ENCODE measurements at places on chromosomes 6 and 20.

GRCh38 chr20:11057624-11058023 lies 383.8 kb upstream of the JAG1 start:
- DNase-seq, result no peak

GRCh38 chr6:156780102-156780641 lies 3.0 kb downstream of the ARID1B start:
- DNase-seq, result peak; percentile 82

DNA sequence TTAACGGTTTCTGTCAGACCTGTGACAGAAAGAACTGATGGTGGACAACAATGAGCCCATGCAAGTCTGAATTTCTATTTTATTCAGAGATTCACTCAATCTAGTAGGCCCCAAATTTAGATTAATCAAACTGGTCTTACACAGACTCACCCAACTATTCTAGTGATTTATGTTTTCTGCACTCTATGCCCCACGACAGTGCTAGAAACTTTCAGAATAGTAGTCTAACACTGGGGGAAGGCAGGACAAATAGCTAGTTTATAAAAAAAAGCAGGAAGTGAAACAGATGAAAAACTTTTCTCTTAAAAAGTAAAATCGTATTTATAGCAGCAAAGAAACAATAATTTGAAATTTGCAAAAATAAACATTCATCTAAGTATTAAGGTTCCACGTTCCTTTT lies 5.0 kb downstream of the TCP11 start:
- DNase-seq, result no peak

- DNase-seq, result no peak
Measured at GRCh38 chr6:130825772-130826441, 1.3 kb upstream of the SMLR1 start.

DNA sequence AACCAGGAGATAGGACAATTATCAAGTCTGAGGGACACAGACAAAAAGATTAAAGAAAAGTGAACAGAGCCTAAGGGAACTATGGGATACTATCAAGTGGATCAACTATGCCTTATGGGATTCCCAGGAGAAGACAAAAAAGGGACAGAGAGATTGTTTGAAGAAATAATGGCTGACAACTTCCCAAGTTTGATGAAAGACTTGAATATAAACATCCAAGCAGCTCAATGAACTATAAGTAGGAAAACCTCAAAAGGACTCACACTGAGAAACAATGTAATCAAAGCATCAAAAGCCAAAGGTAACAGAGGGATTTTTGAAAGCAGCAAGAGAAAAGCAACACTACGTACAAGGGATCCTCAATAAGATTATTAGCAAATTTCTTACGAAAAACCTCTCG lies 11.0 kb downstream of the ZNF133 start:
- no peak for DNase-seq

- peak; percentile 39 for DNase-seq
Measured at GRCh38 chr20:37856932-37857660, 45.8 kb upstream of the VSTM2L start.

DNA sequence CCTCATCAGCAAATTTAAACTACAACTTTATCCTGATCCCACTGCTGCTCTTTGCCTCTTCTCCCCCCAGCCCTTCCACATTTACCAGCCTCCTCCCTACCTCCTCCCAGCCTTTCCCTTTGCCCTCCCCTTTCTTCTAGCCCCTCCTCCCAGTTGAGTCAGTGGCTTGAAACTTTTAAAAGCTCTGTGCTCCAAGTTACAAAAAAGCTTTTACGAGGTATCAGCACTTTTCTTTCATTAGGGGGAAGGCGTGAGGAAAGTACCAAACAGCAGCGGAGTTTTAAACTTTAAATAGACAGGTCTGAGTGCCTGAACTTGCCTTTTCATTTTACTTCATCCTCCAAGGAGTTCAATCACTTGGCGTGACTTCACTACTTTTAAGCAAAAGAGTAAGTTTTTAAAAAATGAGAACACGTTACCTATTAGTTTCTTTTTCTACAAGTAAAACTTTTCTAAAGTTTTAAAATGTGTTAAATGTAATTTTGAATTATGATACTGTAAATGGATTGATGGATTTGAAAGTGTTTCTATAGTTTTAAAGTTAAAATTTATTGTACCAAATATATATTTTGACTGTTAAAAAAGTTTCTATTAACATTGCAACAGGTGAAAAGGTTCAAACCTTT lies at the start of gene GJA1:
TSS of gene GJA1 (plus strand) at position 203 of the 626 bp plus-strand sequence. CDS start 11,202 bp downstream, outside the sequence.
- peak; percentile 80 for DNase-seq

GRCh38 chr6:20202324-20202658 lies 10.0 kb downstream of the MBOAT1 start:
- DNase-seq, result no peak

- peak; percentile 42 for DNase-seq
Measured at GRCh38 chr6:15132854-15133670, 112.8 kb upstream of the JARID2 start.

DNA sequence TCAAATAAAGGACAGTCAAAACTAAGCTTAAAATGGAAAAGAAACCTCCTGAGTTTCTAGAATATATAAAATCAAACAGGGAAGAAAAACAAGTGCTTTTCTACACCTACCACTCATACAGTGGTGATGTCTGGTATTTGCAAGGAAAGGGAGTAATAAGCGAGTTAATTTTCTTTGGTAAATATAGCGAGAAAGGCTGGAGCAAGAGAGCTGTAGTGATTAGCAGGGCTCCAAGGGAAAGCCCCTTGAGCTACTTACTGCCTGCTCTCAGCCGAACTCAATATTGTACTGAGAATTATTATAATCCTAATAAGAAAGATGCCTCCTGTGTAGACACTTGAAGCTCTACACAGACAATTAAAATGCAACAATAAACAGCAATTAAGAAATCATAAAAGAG lies 296.3 kb downstream of the LAMA2 start:
- DNase-seq, result no peak

GRCh38 chr20:15395457-15395856 lies 1058.0 kb upstream of the FLRT3 start:
- DNase-seq, result no peak

GRCh38 chr6:143139239-143139784 lies 78.6 kb downstream of the AIG1 start:
- no peak for DNase-seq

- DNase-seq, result no peak
Measured at GRCh38 chr6:109028439-109028838, 66.2 kb downstream of the SESN1 start.

DNA sequence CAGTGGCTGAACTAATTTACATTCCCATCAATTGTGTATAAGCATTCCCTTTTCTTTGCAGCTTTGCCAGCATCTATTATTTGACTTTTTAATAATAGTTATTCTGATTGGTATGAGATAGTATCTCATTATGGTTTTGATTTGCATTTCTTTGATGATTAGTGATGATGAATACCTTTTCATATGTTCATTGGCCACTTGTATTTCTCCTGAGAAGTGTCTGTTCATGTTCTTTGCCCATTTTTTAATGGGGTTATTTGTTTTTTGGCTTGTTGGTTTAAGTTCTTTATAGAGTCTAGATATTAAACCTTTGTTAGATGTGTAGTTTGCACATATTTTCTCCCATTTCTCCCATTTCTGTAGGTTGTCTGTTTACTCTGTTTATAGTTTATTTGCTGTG lies 16.6 kb downstream of the CENPW start:
- no peak for DNase-seq

DNA sequence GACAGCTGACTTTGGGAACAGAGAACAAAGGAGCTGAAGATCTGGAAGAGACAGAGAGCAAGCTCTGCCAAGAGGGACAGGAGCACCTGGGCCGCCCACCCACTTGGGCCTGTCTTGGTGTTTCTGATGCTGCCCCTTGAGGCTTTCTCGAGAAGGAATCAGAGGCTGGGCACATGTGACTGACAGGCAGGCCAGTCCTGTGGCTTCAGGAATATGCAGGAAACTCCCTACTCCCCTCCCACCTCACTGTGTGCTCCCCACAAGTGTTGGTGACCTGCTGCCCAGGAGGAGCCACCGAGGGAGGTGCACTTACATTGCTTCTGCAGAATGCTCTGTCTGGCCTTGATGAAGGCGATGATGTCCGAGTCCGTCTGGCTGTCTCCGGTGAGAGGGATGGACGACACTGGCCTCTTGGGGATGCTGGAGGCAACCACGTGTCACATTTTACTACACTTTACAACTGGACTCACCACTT lies 20.9 kb upstream of the KCNK16 start:
- no peak for DNase-seq

DNA sequence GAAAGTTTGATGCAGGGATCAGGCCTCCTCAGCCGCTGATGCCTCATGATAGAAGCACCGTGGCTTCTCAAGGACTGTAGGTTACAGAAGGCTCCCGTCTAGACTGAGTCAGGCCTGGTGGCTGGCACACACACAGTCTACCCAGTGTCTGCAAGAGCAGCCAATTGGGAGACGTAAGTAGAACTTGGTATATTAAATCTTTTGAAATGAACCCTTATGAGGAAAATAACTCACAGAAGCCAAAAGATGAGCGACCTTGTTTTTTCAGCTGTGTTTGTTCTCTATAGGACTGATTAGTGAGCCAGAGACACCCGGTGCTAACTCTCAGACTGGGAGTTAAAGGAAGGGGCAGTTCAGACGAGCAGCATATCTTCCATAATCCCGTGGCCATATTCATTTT lies 5.9 kb upstream of the PDE10A start:
- DNase-seq, result no peak

GRCh38 chr6:162814426-162814973 lies 86.7 kb downstream of the PACRG start:
- no peak for DNase-seq

- DNase-seq, result no peak
Measured at GRCh38 chr20:45206725-45207124, at the start of gene SEMG1. Gene SEMG1, plus strand, starts transcription at chr20:45207033. Its CDS starts 21 bp downstream, at chr20:45207054.

- DNase-seq, result no peak
Measured at GRCh38 chr20:38804221-38804620, 1.3 kb upstream of the PPP1R16B start.

GRCh38 chr6:20160541-20161283 lies 51.6 kb downstream of the MBOAT1 start:
- DNase-seq, result no peak

- no peak for DNase-seq
Measured at GRCh38 chr20:36167902-36168503, 13.5 kb downstream of the EPB41L1 start.

DNA sequence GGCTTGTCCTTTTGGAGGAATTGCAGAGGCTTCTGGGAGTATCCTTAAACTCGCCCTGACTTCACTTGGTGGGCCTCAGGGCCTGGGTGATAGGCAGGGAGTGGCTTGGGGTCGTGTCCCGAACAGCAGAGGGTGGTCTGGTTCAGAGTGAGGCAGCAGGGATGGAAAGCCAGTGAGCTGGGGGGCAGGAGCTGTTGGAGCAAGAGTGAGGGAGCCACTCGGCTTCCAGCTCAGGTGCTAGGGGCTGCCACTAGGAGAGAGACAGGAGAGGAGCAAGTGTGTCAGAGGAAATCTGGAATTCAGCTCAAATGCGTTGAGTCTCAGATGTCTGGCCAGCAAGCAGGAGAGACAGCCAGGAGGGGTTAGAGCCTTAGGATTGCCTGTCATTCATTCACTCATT lies 85.8 kb downstream of the DLGAP4 start:
- no peak for DNase-seq

DNA sequence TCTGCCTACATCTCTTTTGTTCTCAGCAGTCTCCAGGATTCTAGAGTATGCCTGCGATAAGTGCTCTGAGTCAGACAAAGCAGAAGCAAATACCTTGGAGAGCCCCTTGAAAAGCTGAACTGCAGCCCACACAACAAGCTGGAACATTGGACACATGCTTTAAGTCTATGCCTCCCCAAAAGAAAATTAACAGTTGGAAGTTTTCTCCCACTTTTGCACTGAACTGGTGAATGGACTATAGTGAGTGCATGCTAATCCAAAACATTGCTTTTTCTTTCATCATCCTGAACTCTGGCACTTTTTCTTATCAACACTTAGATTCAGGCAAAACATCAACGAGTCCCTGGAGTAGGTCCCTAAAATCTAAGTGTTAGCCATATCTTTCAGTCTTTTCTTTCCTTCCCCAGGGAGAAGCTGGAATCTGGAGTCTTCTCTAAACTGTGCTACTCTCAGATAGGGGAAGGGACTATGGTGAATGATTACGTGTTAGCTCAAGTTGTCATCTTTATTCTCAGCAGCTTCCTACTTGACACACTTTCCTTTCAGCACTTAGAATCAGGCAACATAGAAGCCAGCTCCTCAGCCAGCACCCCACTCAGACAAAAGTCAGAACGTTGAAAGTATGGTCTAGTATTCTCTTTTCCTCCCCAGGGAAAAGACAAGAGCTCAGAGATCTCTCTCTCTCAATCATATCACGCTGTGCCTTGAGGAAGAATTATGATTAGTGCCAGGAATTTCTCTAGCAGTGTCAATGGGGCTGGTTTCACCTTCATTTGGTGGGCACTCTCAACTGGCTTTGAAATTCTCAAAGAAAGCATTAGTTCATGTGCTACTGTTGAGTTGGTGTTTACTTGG lies 811.0 kb upstream of the GJE1 start:
- no peak for DNase-seq

GRCh38 chr6:80550748-80551147 lies 444.3 kb downstream of the BCKDHB start:
- no peak for DNase-seq

- peak; percentile 9 for DNase-seq
Measured at GRCh38 chr20:34328928-34329677, 25.9 kb upstream of the AHCY start.

GRCh38 chr20:38805502-38805957 lies at the start of gene PPP1R16B:
Gene PPP1R16B, plus strand, starts transcription at chr20:38805697. Its CDS starts 30,229 bp downstream, at chr20:38835926.
- DNase-seq, result no peak

- peak; percentile 8 for DNase-seq
Measured at GRCh38 chr6:107304421-107305025, 154.8 kb downstream of the PDSS2 start.

- DNase-seq, result no peak
Measured at GRCh38 chr6:95587989-95588388, 10.7 kb downstream of the MANEA start.

- no peak for DNase-seq
Measured at GRCh38 chr6:112199001-112199403, 55.4 kb downstream of the LAMA4 start.

DNA sequence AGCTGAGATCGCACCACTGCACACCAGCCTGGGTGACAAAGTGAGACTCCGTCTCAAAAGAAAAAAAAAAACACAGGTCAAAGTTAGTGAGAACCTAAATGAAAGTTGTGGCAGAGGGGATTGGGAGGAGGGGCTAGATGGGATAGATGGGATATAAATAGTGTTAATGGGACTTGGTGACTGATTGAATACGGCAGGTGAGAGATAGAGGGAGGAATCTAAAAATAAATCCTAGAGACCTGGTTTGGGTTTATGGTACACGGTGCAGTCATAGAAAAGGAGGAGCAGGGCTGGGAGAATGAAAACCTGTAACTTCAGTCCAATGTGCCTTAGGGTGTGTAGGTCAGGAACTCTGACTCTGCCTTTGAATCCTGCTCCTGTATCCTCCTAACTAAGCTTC lies 25.0 kb upstream of the DEK start:
- DNase-seq, result no peak
